ENCODE measurements at places on chromosomes 6 and 20.
A peak's percentile ranks its signal among the peaks of the same experiment; 100 is the strongest.

DNA sequence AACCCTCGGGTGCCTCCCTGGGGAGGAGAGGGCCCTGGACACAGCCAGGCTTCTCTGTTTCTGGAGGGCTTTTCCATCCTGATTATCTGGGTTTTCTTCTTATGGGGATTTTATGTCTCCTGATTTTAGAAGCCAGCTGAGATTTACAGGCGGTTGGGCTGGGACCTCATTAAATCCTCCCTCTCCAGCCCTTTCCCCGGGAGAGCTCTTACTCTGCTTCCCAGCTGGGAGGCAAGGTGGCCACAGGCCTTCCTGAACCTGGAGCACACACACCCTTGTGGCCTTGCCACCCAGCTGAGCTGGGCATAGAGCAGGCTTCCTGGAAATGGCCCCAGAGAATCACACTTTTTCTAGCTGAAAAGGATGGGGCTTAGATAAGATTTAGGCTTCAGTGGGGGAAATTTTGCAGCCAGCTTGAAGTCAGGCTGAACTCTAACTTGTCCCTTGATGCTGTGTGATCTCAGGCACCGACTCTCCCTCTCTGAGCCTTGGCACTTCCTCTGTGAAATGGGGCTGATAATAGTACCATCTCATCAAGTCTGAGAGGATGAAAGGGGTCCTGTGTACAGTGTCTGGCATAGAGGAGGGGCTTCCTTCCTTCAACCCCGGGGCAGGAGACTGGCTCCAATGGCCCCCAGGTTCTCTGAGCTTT is 16.6 kb downstream of the VSTM2L start:
- no peak for DNase-seq

GRCh38 chr6:28648035-28648877 is 122.6 kb downstream of the GPX5 start:
- peak; percentile 87 for DNase-seq

DNA sequence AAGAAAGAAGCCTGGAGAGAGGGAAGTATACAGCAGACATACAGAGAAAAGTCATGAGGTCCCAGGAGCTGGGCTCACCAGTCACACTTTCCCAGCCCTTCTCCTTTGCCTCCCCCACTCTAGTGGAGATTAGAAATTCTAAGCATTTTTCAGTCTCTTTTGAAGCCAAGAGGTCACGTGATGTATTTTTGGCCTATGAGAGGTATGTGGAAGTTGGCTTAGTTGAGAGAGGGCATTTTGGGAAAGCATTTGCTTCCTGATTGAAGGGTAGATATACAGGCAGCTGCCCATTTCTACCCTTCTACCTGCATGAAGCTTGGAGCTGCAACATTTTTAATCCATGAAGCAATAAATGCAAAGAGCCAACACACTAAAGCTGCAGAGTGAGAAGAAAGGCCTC is 106.0 kb upstream of the TNFAIP3 start:
- no peak for DNase-seq

DNA sequence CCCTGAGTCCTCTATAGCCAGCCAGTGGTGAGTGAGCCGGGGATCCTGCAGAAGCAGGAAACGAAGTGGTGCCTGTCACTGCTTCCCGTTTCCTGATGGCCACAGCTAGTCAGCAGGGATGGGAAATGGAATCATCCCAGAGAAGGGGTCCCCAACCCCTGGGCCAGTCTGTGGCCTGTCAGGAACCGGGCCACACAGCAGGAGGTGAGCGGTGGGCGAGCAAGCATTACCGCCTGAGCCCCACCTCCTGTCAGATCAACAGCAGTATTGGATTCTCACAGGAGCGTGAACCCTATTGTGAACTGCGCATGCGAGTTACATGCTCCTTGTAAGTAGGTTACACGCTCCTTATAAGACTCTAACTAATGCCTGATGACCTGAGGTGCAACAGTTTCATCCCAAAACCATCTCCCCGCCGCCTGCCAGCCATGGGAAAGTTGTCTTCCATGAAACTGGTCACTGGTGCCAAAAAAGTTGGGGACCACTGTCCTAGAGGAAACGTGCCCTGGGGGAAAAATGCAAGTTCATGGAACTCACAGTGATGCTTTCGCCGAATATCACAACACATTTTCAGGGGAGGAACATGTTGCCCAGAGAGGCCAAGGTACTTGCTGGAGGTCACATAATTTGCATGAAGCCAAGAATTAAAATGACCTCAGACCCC is 113.8 kb downstream of the JPH2 start:
- no peak for DNase-seq

DNA sequence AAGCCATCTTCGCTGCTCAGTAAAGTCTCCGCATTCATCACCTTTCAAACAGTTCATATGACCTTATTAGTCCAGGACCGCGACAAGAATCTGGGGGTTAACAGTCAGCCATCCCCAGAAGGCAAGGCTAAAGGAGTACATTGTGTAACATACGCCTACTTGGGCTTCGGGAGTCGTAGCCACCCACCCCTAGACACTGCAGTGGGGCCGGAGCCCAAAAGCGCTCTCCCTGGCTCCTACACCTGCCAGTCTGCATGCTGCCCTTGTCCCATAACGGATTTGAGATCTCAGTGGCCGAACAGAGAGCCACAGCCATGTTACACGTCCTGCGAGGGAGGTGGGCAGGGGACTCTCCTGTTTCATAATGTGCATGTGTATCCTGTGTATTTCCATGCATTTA is 1405.5 kb downstream of the GRIK2 start:
- no peak for DNase-seq

DNA sequence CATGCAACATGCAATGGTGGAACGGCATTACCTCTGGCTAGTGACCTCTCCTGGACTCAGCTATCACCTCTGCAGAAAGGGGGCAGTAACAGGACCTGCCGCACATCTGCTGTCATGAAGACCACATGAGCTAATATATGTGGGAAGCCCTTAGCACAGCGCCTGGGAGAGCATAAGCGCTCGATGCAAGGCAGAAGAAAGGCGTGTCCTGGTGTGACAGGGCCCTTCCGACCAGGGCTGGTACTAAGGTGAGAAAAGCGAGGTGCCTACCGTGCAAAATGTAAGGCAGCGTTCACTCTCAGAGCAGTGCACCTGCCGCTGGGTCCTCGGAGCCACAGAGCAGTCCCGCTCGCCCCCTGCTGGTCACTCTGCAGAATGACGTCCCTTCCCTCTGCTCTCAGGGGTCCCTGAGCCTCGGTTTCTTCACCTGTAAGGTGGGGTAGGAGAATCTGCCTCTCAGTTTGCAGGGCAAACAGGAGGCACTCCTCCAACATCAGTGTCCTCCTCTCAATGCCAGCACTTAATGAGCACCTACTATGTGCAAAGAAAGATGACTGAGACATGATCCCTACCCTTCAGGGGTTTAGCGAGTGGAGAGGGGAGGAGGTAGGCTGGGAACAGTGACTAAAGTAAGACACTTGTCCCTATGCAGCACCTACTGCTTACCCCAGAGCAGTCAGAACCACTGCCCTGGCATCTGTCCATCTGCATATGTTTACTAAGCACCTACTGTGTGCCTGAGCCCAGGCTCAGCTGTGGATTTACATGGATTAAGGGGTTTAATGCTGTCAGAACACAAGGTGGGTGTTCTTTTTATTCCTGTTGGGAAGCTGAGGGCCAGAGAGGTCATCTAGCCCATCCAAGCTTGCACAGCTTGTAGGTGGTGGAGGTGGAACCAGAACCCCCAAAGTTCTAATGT is 41.1 kb upstream of the PTGIS start:
- DNase-seq = peak; percentile 80

DNA sequence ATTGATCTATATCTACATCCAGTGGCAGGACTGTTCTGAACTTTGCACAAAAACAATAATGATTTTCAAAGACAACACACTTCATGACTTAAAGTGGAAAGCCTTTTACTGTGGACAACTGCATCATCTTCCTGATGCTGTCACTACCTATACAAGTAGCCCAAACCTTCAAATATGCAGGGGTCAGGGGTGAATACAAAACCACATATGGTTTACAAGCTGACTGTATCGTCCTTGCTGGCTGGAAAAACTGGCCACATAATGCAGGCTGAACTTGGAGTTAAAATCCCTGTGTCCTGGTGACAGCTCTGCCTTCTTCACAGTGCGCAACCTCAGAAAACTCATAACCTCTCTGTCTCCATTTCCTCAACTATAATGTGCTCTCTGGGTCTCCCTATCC is 128.9 kb downstream of the GMDS start:
- no peak for DNase-seq
